ENCODE measurements at places on chromosomes 3 and 15.

DNA sequence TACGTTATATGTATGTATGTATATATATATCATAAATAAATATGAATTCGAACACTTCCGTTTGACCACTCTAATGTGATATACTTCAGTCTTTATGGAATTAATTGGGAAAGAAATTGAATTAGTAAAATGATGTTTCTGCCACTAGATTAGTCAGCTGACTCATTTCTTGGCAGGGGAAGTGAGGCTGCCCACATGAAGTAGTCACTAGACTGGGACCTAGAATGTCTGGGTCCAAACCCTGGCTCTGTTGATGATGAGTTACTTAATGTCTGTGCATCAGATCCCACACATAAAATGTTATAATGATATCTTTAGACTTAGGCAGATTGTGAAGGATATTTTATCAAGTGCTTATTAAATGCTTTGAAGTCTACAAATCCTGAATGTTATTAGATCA, 27.4 kb upstream of the ARL14 start:
- no peak for DNase-seq

GRCh38 chr3:71831599-71831998, 46.7 kb upstream of the PROK2 start:
- peak; percentile 4 for DNase-seq

- no peak for DNase-seq
These were observed 107.6 kb upstream of the ZBTB20 start for GRCh38 chr3:115254492-115255196.

- peak; percentile 92 for DNase-seq
These were observed 81.6 kb downstream of the ST6GAL1 start for GRCh38 chr3:187011915-187012314.

DNA sequence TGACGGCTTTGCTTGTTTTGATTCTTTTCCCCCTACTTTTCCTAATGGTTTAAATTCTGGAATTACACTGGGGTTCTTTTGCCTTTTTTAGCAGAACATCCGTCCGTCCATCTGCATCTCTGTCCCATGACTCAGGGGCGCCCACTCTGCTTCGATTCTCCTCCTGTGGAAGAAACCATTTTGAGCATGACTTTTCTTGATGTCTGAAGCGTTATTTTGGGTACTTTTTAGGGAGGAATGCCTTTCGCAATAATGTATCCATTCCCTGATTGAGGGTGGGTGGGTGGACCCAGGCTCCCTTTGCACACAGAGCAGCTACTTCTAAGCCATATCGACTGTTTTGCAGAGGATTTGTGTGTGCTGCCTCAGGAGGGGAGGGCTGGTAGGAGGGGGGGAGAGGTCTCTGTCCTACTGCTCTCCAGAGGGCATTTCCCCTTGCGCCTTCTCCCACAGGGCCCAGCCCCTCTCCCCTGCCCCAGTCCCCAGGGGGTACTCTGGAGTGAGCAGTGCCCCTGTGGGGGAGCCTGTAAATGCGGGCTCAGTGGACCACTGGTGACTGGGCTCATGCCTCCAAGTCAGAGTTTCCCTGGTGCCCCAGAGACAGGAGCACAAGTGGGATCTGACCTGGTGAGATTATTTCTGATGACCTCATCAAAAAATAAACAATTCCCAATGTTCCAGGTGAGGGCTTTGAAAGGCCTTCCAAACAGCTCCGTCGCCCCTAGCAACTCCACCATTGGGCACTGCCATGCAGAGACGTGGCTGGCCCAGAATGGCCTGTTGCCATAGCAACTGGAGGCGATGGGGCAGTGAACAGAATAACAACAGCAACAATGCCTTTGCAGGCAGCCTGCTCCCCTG, 19.5 kb upstream of the BSN start:
- no peak for DNase-seq

- DNase-seq, result no peak
These were observed 64.4 kb downstream of the SLMAP start for GRCh38 chr3:57820479-57820878.

GRCh38 chr15:78390242-78390641, 47.8 kb upstream of the IREB2 start:
- DNase-seq, result no peak

GRCh38 chr15:41735046-41735445, 39.2 kb upstream of the MAPKBP1 start:
- DNase-seq, result no peak

DNA sequence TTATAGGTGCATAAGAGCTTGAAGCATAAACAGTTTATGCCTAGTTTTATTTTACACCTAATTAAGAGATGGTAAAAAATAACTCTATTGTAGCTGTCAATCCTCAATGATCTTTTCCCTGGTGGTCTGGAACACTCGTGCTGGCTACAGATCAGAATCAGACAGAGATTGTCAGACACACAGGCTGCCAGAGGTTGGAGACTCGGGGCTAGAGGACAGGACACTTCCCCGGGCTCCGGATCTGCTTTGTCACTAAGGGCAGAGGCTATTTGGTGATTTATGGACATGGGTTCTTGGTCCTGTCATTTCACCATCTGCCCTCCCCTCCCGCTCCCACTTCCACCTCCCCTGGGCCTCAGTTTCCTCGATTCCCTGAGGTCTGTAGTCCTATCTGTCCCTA, 16.5 kb upstream of the FAM174B start:
- no peak for DNase-seq

GRCh38 chr15:60006203-60006862, 2.2 kb downstream of the FOXB1 start:
- DNase-seq, result peak; percentile 75

DNA sequence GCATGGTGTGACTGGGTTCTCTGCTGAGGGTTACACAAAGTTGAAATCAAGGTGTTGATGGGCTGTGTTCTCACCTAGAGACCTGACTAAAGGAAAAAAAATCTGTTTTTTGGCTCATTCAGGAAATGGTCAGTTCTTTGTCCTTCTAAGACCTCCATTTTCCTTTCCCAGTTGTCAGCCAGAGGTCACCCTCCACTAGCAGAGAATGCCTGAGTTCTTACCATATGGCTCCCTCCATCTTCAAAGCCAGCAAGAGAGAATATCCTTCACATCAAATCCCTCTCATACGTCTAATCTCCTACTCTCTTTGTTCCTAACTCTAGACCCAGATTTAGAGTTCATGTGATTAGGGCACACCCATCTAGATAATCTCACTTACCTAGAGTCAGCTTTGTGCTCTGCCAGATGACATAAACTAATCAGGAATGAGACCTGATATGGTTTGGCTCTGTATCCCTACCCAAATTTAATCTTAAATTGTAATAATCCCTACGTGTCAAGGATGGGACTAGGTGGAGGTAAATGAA, 19.4 kb downstream of the ANKRD28 start:
- no peak for DNase-seq

DNA sequence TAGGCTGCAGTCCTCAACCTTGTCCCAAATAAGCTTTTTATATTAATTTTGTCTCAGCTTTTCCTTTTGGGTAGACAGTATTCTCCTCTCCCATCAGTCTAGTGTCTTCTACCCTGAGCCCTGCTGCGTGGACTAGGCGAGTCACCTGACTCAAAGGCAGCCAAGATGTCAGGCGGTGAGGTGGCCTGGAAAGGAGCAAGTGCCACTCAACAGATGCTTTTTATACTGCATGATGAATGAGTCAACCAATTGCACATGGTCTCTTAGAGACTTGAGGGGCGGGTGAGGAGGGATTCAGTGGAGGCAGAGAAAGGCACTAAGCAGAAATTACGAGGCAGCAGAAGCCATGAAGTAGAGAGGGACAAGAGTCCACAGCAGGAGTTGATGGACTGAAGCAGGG, 95.9 kb downstream of the FRMD4B start:
- DNase-seq, result no peak

GRCh38 chr3:133709139-133709750, 36.9 kb upstream of the TF start:
- peak; percentile 41 for DNase-seq

- DNase-seq, result no peak
These were observed 44.6 kb upstream of the SATB1 start for GRCh38 chr3:18469775-18470174.

GRCh38 chr3:177377166-177377565, 179.9 kb upstream of the TBL1XR1 start:
- no peak for DNase-seq

DNA sequence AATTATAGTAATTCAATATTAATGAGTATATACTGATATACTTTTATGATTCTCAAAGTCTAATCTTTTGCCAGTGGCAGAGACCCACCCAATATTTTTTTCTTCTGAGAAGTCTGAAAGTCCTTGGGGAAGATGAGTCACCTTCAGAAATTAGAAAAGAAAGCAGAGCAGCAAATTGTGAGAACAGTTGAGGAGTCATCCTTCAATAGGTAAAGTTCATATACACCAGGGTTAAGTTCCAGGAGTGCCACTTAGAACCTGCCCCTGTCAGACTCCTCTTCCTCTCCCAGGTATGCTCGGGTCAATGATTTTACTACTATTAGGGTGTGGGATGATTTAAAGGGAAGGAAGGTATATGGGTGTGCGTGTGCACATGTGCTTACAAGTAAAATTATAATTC, 7.1 kb downstream of the CLRN1 start:
- DNase-seq, result no peak

GRCh38 chr3:136135039-136135802, 60.9 kb downstream of the MSL2 start:
- DNase-seq, result no peak

DNA sequence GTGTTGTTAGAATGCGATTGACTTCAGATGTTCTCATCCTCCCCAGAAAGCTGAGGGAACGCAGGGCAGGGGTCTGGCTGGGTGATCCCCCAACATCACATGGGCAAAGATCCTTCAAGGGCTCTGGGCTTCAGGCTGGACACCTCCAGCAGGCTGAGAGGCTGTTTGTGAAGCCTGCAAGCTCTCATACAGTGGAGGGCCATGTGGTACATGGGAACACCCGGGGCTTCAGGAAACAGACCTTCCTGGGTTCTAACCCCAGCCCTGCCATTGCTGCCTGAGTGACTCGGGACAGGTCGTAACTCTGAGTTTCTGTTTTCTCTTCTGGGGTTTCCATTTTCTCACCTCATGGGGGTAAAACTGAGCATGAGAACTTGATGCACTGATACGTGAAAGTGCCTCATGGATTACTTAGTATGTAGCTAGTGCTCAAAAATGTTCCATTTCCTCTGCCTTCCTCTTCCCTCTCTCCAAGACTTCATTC, 81.2 kb downstream of the TLE3 start:
- no peak for DNase-seq

GRCh38 chr3:193595939-193596487, 3.0 kb downstream of the OPA1 start:
- no peak for DNase-seq

- no peak for DNase-seq
These were observed 1.3 kb upstream of the LRRC58 start for GRCh38 chr3:120350401-120350941.

GRCh38 chr3:4351164-4351855, 48.1 kb downstream of the SETMAR start:
- DNase-seq, result peak; percentile 75

- DNase-seq, result no peak
These were observed 93.5 kb upstream of the NR2F2 start for GRCh38 chr15:96237002-96237401.

- peak; percentile 79 for DNase-seq
These were observed 17.0 kb downstream of the EOGT start for GRCh38 chr3:68996356-68996995.

GRCh38 chr3:71987828-71988227, 202.9 kb upstream of the PROK2 start:
- DNase-seq, result no peak

DNA sequence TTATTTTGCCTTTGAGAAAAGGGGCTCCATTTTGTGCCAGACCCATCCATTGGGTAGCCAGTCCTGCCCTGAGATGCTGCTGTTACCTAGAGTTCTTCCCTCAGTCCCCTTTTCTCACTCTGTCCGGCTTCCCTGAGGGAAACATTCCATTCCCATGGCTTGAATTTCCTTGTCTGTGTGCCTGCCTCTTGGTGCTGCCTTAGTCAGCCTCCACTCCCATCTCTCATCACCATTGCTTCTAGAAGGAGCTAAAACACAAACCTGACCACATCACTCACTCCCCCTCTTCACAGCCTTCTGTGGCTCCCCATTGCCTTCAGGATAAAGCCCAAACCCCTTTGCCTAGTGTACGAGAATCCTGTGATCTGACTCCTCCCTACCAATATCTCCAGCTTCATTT, 25.2 kb upstream of the C2CD4B start:
- no peak for DNase-seq

- DNase-seq, result no peak
These were observed 307.3 kb upstream of the CTDSPL start for GRCh38 chr3:37554364-37554763.

DNA sequence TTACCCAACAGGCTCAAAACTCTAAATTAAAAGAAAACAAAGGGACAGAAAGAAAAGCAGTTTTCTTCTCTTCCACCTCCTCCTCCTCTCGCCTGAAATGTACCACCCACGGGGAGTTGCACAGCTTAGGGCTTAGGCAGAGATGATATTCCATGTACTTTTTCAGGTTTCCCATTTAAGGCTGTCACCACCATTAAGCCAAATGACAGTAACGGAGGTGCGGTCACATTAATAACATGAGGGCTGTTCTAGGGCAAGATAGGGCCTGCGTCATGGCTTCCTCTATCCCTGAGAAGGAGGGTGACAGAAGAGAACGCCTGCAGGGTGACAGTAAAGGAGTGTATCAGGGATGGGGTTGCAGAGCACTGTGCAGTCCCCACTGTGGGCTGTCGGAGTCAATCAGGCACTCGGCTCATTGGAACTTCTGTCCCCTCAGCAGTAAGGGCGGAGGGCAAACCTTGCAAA, 51.7 kb upstream of the TJP1 start:
- DNase-seq, result no peak

GRCh38 chr3:50652709-50653108, 22.0 kb upstream of the DOCK3 start:
- no peak for DNase-seq

GRCh38 chr3:136343873-136344555, 93.9 kb downstream of the PCCB start:
- no peak for DNase-seq

DNA sequence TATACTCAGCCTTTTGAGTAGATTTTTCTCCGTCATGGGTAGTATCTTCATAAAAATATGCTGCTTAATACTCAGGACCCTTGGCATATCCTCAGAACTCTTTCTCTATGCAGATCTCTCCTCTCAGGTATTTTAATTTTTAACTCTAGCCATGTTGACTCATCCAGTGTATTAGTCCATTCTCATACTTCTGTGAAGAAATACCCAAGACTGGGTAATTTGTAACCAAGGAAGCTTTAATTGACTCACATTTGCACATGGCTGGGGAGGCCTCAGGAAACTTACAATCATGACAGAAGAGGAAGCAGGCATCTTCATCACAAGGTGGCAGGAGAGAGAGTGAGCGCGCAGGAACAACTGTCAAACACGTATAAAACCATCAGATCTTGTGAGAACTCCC, 129.3 kb upstream of the CD96 start:
- no peak for DNase-seq

- DNase-seq, result no peak
These were observed 32.2 kb upstream of the RAP2B start for GRCh38 chr3:153129866-153130265.

DNA sequence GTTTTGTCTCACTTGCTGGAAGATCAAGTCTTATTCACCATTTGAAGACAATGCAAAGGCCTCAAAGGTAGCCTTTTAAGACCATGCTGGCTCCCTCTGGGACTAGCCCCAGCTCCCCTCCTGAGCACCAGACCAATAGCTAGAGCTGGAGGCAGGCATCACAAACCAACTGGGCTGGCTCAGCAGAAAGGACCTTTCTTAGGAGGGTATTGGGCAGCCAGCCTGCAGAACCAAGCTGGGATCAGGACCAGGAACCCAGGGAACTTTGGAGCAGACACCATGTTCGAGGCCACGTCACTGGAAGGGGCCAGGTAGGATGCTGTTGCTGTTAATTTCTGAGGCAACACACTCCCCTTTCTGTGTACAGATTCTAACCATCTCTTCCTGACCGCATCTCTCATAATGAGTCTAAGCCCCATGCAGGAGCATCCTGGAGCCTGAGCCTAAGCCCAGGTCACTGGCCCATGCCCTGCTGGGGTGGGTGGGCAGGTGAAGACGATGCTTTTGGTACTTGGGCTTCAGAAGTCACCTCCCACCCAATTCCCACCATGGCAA, 81.4 kb upstream of the KLF13 start:
- no peak for DNase-seq

All from inflammatory macrophage treated with lipopolysaccharide for 4 hours (primary cell).